NCI-H1417 (cell line): ENCODE measurements at places on chromosomes 6 and 20.
A peak's percentile ranks its signal among the peaks of the same experiment; 100 is the strongest.

GRCh38 chr6:105880030-105880492, 206.1 kb upstream of the PRDM1 start:
- DNase-seq = no peak

- DNase-seq = no peak
These were observed 165.7 kb downstream of the ERMARD start for GRCh38 chr6:169917153-169917552.

GRCh38 chr6:147691446-147691845, 183.0 kb downstream of the SAMD5 start:
- DNase-seq = no peak

DNA sequence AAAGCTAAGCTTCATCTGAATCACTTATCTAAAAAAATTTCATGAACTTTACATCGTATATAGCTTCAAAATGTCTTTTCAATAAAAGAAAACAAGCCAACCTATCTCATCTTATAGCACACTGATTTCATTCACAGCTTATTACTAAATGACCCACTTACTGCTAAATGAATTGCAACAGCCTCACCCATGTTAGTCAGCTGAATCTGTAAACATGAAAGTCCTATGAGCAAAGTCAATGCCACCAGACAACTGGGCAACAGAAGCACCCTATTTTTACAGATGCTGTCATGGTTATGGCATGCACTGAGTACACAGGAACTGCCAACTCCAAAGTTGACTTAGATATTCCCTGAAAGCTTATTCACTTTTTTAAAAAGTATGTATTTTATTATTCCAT, 41.2 kb upstream of the DST start:
- no peak for DNase-seq

- DNase-seq = peak; percentile 5
These were observed 118.4 kb downstream of the FARS2 start for GRCh38 chr6:5379647-5380242.

GRCh38 chr6:158143700-158144099, 24.4 kb downstream of the SERAC1 start:
- no peak for DNase-seq

DNA sequence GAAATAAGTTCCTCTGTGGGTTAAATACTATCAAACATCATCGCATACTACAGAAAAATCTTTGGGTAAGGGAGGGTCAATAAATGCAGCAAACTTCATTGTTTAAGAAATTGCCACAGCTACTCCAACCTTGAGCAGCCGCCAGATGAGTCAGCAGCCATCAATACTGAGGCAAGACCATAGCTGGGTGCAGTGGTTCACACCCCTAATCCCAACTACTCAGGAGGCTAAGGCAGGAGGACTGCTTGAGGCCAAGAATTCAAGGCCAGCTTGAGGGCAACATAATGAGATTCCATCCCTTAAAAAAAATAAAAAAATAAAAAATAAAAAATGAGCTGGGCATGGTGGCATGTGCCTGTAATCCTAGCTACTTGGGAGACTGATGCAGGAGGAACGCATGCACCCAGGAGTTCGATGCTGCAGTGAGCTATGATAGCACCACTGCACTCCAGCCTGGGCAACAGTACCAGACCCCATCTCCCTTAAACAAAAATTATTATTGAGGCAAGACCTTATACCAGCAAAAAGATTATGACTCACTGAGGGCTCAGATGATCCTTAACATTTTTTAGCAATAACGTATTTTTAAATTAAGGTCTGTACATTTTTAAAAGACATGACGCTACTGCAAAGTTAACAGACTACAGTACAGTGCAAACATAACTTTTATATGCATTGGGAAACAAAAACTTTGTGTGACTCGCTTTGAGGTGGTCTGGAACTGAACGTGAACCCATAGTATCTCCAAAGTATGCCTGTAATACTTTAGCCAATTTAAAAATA, 8.8 kb downstream of the SRPK1 start:
- no peak for DNase-seq

DNA sequence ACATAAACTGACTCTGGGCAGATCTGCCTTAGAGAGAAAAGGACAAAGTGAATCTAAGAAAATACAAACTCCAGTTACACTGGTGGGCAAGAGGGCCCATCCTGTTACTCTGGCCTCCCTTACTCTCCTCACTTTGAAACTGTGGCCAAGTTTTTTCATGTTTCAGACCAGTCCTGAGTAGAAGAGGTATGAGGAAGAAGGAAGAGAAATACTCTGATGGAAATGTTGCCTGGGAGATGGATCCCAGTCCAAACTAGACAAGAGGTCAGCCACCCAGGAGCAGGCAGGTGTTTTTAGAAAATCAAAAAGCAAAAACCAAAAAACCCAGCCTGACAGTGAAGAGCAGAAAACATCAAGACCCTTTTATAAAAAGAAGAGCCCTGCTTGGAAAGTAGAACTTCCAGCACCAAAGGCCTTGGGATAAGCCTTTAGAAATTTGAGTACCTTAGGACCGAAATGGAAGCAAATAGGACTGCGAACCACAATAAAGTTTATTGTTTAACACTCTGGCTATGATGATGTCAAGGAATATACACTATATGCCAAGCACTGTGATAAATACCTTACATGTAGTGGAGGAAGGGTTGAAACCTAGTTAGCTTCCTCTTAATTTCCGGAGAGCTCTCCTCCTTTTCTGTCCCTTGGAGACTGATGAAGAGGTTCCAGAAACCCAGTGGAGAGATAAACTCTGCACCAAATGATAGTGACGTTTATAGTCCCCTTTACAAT, 123.1 kb downstream of the KLHL32 start:
- DNase-seq = no peak

- DNase-seq = no peak
These were observed 232.3 kb upstream of the GMDS start for GRCh38 chr6:2477666-2478065.

GRCh38 chr20:43444107-43444506, 13.6 kb upstream of the SRSF6 start:
- DNase-seq = peak; percentile 42

DNA sequence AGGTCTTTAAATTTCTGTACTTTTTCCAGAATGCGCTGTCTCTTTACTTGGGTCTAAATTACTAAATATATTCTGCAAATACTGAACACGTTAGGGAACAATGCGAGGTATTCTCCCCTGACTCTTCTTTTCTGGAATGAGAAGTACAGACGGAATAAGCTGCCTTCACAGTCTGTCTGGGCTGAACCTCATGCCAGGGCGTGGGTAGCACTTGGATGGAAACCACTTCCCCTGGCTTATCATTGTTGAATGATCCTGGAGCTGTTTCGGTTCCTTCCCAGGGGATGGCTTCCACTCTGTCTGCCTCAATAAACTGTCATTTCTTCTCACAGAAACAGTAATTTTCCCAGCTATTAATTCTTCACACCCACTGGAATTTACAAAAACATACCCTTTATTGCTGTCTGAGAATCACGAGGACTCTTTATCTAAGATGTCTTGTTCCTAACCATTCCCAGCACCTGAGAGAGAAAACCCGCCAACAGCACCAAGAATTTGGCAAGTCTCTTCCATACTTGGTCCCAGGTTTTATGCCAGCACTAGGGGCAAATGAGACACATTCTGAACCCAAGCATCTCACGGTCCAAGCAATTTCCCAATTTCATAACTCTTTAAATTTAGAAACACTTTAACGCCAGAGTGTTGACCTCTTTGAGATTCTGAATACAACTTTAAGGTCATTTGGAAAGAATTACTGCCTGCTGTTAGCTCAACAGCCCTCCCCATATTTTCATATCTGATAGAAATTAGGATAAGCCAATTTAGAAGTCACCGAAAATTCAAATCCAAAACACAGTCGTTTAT, 43.2 kb upstream of the ADGRF5 start:
- no peak for DNase-seq

- no peak for DNase-seq
These were observed 1.3 kb upstream of the CST1 start for GRCh38 chr20:23752019-23752418.

GRCh38 chr6:20402342-20403069, 827 bp downstream of the E2F3 start:
- peak; percentile 77 for DNase-seq

DNA sequence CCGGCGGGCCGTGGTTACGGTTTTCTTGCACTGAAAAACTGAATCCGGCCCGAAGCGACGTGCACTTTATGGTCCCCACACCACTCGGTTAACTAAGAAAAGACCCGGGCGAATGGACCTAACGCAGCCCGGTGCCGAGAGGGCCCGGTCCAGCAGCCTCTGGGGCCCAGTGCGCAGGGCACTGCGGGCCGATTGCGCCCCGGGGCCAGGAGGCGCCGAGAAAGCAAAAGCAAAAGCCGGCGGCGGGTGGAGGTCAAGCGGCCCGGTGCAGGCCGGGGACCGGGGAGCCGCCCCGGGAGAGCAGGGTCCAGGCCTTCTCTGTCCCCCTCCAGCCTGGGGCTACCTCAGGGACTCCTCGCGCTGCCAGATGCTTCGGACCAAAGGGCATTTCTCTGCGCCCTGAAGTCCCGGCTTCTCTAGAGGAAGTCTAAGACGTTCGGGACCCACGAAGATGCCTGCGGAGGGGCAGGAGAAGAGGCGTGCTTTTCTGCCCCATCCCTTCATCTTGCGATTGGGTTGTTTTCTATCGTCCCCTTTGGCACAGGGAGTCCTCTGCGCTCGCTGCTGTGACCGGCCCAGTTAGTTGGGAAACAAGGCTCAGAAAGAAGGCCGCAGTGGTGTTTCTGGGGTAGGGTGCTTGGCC, 4.4 kb downstream of the FOXF2 start:
- DNase-seq = no peak

DNA sequence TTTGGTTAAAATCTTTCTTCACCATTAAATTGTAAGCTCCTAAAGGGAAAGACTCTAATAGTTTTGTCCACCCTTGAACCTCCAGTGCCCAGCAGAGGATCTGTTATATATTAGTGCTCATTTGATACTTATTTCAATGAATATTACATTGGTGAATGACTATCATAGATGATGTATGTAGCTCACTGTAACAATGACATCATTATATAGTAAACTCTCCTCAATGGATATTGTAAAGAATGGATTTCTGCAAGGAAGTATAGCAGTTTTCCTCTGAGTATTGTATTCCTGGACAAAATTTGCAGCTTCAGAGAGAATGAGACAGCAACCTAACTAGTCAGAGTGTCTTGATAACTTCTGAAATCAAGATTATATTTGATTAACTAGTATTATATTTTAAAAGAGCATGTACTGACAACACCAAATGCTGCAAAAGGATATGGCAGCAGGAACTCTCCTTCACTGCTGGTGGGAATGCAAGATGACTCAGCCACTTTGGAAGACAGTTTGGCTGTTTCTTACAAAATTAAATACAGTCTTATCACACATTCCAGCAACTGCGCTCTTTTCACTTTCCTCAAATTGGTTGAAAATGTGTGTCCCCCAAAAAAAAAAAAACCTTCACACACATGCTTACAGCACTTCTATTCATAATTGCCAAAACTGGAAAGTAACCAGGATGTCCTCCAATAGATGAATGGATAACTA, 189.8 kb upstream of the OPRM1 start:
- no peak for DNase-seq

- peak; percentile 46 for DNase-seq
These were observed 4.8 kb downstream of the F13A1 start for GRCh38 chr6:6315660-6316059.

DNA sequence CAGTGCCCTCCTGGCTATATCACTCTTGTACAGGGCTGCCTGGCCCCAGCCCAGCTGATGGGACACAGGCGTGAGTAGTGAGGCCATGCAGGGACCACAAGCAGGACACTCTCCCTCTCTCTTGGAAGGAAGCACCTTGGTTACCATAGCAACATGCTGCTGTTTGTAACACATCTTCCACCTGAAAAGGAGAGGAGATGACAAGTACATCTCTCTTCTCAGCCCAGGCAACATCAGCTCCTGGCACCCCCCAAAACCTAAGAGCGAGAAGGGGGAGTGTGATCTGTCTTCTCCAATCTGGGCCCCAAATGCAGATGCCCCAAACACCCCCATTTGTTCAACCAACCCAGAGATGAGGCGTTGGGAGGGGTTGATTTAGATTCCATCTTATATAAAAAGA, 49.9 kb downstream of the KCNB1 start:
- peak; percentile 74 for DNase-seq

DNA sequence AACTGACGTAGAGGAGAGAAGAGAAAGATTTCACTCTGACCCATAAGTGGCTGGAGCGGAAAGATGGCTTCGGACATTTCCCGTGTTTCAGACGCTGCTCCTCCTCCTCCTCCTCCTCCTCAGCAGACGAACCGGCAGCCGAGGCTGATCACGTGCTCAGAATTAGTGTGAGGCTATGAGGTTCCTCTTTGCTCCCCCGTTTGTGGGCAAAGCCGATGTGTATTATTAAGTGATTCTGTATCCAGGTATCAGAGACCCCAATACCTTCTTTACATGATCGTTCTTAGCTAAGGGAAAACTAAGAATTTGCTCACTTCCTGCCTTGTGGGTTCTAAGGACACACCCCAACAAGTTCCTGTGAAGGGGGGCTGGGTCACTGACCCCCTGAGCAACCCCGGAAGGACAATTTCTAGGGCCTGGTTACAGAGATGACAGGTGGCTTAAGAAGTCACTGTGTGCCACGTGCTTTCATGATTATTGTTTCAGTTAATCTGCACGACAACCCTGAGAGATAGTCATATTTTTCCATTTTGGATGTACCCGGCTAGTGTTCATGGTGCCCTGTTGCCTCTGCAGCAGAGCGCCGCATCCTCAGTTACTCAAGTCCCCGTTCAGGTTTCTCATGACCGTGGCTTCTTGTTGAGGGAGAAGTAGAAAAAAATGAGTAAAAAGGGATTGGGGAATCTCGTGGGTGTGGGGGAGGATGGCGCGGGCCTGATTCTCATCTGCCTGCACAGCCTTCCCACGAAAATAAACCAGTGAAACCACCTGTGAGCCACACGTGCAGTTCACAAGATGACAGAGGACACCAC, 671.8 kb downstream of the QKI start:
- DNase-seq = no peak

DNA sequence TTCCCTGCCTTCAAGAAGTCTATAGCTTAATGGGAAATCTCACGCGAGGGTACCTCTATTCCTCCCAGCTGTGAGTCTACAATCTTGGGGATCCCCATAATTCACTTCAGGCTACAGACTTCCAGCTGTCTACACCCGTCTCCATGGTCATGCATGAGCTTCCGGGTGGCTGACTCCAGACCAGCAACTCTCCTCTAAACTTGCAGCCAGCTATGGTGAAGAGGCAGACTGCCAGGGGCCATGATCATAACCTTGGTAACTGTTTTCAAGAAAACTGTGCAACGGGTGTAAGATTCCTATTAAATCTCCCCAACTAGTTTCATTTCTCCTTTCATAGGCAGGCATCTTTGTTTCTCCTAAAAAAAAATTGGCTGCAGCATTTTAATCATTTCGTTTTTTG, 534.4 kb upstream of the CHD6 start:
- DNase-seq = no peak

- peak; percentile 2 for DNase-seq
These were observed 4.0 kb downstream of the PPP1R18 start for GRCh38 chr6:30682143-30683117.

- DNase-seq = no peak
These were observed 219.3 kb upstream of the HSF2 start for GRCh38 chr6:122180132-122180531.

- no peak for DNase-seq
These were observed 99.5 kb downstream of the FOXC1 start for GRCh38 chr6:1709234-1709641.

DNA sequence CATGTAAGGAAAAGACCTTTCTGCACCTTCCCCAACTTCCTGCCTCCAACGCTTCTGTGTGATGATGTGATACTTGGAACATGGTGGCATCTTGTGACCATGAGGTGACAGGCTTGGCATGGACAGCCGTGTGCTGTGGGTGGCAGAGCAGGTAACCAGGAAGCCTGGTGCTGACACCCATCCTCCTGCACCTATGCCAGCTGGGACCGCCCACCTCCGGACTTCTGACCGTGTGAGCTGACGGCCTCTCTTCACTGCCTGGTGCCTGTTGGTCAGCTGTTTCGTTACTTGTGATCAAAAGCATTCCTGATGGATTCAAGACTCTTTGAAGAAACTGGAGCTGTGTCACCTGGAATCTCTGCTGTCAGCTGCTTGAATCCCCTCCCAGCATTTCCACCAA, 70.3 kb downstream of the TMEM242 start:
- DNase-seq = no peak
